ENCODE measurements at places on chromosomes 3 and 15.

GRCh38 chr3:139327861-139328260 is 16.0 kb upstream of the MRPS22 start:
- no peak for DNase-seq

- no peak for DNase-seq
These were observed 560 bp upstream of the TTLL13 start for GRCh38 chr15:90248789-90249202.

GRCh38 chr15:82805994-82806406 is at the start of gene FSD2:
TSS of gene FSD2 (minus strand) at chr15:82806069. CDS start at chr15:82787390, 18,679 bp downstream.
- no peak for DNase-seq

DNA sequence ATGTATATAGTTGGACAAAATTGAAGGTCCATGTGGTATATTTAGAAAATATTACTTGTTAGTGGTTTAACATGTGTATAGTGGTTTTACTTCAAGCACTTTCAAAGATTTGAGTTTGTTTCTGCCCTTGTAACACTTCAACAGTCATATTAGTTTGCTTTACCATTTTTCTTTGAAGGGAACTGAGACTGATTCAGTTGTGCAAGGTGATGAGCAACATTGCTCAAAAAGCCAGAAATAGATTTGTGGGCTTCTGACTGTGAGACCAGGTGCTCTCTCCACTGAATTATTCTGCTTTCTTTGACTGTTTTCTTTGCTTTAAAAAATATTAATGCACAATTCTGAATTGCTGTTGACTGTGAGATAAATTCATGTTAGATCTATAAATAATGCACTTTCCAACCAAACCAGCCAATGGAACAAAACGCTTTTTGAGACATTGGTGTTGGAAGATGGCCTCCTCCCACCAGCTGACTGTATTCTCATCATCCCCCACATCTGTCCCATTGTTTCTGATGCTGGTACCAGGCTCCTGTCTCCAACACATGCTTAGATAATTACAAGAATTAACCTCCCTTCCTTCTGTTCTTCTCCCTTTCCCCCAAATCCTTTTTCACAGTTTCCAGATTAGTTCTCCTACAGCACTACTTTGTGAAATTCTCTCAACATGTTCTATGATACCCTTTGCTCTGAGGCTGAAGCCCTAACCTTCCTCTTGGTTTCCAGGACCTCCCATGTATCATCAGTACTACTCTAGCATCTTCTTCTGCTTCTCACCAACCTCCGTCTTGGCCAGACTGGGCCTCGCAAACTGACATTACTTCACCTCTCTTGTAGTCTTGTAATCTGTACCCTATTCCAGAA is 27.9 kb downstream of the PLCL2 start:
- DNase-seq = no peak

- no peak for DNase-seq
These were observed 15.3 kb upstream of the CACNA1D start for GRCh38 chr3:53478921-53479664.

- DNase-seq = no peak
These were observed 122.5 kb upstream of the SPRED1 start for GRCh38 chr15:38130205-38130567.

DNA sequence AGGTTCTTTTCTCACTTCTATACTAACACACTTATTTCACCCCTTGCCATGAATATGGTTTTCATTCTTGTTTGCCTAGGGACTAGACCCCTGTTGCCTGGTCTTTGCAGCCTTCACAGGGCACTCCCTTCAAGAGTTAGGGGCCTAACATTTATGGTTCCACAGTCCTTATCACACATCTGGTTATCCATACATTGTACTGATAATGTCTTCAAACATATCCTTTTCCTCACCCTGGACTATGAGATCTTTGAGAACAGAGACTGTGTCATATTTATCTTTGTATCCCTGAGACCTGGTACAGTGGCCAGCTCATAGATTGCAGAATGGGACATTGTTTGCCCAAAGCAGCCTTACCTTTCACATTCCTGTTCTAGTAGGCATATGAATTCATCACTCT is 106.2 kb downstream of the CMSS1 start:
- no peak for DNase-seq

GRCh38 chr3:138399766-138400165 is 34.6 kb upstream of the ESYT3 start:
- DNase-seq = no peak

- DNase-seq = no peak
These were observed 83.3 kb upstream of the SNRK start for GRCh38 chr3:43203022-43203421.

GRCh38 chr15:72492733-72493132 is 18.6 kb downstream of the ARIH1 start:
- DNase-seq = no peak

DNA sequence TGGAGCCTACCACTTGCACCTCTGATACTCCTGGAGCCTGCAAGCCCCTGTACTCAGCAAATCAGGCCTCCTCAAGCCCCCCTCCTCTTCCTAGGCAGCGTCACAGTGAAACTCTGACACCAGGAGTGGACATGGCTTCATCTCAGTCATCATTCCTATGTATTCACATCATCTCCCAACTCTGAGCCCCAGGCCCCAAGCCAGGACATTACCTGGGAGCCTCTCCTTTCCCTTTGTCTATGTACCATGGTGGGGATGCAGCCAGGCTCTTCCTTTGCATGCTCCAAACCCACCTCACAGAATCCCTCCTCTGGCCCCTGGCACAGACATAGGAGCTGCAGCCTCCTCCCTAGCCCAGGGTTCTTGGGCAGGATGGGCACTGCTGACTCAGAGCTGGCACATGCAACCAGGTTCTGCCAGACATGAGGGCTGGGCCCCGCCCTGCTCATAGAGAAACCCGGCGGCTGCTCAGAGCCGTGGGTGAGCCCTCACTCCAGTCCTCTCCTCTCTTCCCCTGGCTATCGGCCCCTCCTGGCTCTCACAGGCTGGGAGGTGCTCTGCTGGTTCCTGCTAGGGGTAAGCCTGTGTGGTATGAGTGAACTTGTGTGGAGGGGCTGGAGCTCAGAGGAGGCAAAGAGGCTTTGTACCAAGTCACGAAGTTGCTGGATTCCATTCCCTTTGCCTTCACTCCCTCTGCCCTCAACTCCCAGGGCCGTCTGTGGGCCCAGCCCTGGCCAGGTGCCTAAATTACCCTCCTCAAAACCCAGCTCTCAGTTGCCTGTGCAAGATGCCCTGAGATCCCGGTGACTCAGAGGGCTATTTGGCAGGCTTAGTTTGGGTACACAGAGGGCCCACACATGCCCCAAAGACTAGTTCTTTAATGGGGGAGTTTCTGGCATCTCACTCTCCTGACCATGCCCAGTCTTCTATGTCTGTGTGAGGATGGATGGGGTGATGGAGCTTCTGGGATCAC is 1.9 kb upstream of the PLCD1 start:
- DNase-seq = peak; percentile 55

- no peak for DNase-seq
These were observed 30.4 kb upstream of the UMPS start for GRCh38 chr3:124699686-124700396.

All from foreskin fibroblast (primary cell).